ENCODE measurements at places on chromosomes 16 and 17. TPM values are rescaled to one million over a fixed set of nuclear protein-coding genes. Genes with fewer than 3 reads are reported as not detected.
A peak's percentile ranks its signal among the peaks of the same experiment; 100 is the strongest.

DNA sequence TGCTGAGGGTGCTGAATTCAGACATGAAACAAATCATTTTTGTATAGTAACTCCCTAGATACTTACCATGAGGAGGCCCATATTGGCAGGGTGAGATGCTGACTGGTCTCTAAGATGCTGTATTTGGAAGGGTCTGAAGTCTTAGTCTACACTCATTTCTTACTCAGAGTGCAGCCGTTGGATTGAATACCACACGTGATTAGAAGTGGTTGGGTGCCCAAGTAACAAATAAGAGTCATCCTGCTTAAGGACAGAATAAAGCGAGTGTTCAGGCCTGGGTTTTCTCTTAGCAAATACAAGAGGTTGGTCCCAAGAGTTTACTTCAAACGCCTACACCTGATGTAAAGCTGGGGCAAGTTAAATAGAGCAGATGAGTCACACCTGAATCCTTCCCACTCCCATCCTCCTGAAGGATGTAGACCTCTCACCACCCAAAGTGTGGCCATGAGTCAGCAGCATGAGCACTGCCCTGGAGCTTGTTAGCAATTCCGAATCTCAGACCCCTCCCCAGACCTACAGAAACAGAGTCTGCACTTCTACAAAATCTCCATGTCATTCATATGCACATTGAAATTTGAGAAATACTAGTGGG, 284.6 kb upstream of the CDH5 start:
- DNase-seq: peak; percentile 34

DNA sequence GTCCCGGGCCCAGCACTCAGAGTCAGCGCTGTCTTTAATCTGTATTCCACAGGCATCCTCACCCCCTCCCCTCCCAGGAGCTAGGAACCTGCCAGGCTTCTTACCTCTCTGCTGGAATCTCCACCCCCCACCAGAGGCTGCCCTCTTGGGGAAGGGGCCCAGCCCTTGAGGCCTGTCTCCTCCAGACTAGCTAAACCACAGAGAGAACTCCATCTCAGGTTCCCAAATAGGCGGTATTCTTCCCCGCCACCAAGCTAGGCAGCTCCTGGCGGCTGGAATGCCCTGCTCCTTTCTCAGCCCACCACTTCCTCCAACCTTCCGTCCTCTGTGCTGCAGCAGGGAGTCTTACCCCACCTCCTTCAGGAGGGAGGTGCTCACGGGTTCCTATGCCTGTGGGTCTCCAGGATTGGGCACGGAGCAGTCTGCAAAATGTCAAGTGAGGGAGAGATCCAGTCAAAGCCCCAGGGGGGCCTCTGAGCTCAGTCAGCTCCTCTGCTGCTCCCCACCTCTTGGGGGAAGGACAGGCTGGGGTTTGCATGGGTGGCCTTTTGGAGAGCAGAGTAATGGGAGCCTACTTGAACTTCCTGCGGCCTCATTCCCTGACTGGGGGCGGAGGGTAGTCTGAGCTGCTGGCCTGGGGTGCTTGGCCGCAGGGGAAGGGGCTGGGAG, 55.7 kb downstream of the SREBF1 start:
- DNase-seq: peak; percentile 39

GRCh38 chr16:1950047-1950446, 4.4 kb downstream of the RPL3L start:
- DNase-seq: no peak

DNA sequence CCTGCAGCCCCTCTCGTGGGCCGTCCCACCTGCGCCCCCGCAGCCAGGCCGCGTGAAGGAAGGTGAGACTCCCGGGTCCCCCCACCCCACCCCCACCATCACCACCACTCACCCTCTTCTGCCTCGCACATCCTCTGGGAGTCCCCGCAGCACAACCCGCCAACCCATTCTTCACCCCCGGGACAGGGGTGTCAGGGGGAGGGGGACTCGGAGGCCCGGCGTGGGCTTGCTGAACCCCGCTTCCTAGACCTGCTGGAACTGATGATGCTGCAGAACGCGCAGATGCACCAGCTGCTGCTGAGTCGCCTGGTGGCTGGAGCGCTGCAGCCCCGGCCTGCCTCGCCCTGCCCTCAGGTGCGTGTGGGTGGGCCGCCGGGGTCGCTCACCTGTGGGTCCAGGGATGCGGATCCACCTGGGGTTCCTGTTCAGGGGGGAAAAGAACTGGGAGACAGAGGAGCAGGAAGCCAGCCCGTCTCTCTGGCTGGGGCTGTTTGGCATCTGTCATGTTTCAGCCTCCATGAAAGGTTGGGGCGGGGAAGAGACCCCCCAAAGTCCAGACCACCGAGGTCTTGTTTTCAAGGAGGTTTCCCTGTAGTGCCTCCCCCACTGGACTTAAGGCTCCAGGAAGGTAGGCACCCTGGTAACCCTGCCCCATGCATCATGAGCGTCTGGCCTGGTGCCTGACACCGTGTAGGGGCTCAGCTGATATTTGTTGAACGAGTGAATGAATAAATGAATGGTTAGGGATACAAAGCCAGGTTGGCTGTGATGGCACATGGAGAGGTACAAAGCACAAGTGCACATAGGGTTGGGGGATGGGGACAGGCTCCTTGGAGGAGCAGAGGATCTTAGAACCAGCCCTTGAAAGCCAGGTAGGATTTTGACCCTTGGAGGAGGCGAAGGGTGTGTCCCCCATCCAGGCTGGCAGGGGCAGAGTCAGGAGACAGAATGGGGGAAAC, 849 bp downstream of the PRR29 start:
- no peak for DNase-seq

DNA sequence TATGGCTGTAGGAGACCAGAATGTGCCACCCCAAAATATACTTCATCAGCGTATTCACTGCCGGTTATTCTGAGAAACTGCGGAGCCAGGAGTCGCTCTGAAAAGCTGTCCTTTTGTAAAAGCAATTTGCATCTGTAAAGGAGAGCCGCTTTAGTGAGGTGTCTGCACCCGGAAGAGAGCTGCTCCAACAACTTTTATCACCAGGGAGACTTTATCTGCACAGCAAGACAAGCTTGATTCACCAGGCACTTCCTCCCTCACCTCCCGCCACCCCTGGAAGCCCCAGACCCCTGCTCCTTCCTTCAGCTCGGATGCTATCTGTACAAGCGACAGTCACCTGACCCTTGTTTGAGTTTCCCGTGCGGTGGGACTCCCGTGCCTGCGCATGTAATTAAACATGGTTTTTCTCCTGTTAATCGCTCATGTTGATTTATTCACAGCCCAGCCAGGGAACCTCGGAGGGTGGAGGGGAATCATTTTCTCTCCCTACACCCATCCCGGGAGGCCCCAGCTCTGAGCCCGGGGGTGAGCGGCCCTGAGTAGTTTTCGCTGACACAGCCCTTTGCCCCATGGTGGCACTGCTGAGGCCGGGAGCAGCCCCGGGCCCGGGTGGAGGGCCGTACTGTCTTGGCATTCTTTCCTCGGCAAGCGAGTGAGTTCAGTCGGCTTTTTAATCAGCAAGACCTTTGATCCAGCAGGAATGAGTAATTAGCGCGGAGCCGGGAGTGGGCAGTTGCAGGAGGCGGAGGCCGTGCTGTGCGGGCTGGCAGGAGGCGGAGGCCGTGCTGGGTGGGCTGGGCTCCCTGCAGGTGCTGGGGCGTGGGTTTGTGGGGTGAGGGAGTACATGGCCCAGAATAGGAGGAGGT, 222.7 kb upstream of the CIBAR2 start:
- no peak for DNase-seq

GRCh38 chr17:37683454-37683984, 40.3 kb upstream of the DDX52 start:
- DNase-seq: no peak

DNA sequence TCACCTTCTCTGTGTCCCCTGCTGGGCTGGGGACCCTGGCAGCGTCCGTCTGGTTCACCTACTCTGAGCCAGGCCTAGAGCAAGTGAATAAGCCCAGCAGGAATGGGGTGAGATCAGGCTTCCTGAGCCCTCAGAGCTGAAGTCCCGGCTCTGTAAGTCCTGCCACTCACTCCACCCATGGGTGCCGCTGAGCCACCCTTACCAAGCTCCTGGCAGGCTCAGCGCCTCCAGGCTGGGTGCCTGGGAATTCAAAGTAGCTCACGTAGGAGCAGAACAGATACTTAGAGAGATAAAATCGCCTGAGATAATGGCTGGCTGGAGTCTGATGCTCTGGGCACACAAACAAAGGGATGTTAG, 9.8 kb upstream of the LASP1NB start:
- no peak for DNase-seq

- no peak for DNase-seq
Observed at GRCh38 chr17:2374549-2375285, 26.1 kb downstream of the MNT start.

DNA sequence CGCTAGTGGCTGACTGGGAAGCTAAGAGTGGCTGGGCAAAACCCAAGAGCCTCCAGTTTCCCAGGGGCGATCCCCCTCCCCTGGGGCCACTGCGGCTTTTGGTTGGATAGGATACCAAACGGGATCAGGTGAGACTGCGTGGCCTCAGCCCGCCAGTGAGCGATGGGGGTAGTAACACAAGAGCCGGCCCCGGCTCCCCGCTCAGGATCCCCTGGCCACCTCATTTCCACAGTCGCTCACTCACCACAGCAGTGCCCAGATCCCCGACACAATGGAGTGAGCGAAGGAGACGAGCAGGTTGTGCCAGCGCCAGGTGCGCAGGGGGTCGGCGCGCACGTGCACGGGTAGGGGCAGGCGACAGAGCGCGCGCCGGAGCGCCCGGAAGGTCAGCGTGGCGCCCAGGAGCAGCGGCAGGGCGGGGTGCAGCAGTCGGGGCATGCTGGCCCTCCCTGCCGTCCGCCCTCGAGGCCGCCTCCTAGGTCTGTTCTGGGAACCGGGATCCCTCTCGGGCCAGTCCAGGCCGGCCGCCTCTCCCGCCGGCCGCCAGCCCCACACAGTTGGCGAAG, 290 bp downstream of the TLCD1 start:
- DNase-seq: no peak

The MT1G gene
- total RNA-seq: 14.8 TPM

DNA sequence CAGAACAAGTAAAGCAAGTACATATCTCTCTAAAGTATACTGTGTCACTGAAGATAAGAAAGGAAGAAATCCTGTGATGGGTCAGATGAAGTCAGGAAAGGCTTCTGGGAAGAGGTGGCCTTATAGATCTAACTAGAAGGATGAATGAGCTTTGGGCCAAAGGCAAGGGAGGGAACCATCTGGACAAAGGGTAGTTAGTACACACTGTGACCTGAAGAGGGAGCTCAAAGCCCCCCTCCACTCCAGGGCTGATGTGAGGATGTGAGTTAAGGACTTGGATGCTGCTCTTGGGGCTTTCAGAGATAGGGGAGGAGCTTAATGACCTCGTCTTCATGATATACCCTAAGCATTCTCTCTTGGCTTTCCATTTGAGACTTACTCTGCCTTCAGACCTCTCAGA, 185.3 kb upstream of the CACNG3 start:
- DNase-seq: no peak

The GAST gene
- total RNA-seq: not detected

- DNase-seq: no peak
Observed at GRCh38 chr17:82000803-82001570, 21.7 kb downstream of the CENPX start.

DNA sequence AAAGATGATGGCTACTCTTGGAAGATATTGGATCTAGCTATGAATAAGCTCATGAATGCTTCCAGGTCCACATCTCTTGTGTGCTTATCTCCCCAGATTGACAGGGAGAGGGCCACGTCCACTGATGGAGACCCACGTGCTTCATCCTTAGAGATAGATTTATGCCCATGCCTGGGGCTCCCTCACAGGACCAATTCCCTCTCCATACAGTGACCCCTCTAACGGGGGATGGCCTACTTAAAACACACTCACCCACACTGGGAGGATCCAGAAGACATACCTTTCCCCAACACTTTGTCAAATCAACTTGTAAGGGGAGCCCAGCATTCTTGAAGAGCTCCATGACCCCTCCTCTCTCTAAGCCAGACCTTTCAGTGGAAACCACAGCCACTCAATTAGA, 169.7 kb upstream of the CDH5 start:
- DNase-seq: no peak

The CES3 gene
- total RNA-seq: not detected

GRCh38 chr16:2047330-2048115, at the start of the genes NTHL1 and TSC2:
Gene NTHL1, minus strand, starts transcription at chr16:2047834. Its CDS starts 11 bp downstream, at chr16:2047823.
Gene TSC2, plus strand, starts transcription at chr16:2047985. Its CDS starts 631 bp downstream, at chr16:2048616.
- peak; percentile 86 for DNase-seq

DNA sequence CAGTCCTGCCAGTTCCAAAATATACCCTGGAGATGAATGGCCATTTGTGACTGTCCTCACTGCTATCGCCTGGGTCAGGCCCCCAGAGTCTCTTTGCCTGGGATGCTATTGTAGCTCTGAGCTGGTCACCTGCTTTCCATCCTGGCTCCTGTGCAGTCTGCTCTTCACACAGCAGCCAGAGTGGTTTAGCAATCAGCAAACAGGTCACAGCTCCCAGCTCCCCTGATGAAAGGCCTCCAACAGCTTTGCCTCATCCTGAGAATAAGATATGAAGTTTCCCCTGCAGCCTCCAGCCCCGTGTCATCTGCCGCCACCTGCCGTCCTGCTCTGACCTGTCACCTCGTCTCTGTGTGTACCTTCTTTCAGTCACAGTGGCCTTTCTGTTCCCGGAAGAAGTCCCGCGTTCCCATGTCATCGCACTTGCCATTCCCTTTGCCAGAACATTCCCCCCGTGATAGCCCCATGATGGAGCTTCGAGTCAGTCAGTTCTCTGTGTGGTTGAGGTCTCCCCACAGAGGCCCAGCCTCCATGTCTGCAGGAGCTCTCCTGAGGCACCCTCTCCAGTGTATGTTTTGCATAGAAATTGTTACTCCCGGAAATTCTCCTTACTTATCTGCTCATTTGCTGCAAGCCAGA, 281.5 kb downstream of the SNX29 start:
- no peak for DNase-seq

The OR1A1 gene
- total RNA-seq: not detected

The KRT39 gene
- not detected for total RNA-seq

GRCh38 chr16:4616047-4616811, 1.5 kb upstream of the UBALD1 start:
- peak; percentile 99 for DNase-seq

The KLHL10 gene
- not detected for total RNA-seq

GRCh38 chr17:6435968-6436367, 1.0 kb upstream of the AIPL1 start:
- DNase-seq: no peak

GRCh38 chr17:65323049-65323448, 185.9 kb downstream of the RGS9 start:
- no peak for DNase-seq

DNA sequence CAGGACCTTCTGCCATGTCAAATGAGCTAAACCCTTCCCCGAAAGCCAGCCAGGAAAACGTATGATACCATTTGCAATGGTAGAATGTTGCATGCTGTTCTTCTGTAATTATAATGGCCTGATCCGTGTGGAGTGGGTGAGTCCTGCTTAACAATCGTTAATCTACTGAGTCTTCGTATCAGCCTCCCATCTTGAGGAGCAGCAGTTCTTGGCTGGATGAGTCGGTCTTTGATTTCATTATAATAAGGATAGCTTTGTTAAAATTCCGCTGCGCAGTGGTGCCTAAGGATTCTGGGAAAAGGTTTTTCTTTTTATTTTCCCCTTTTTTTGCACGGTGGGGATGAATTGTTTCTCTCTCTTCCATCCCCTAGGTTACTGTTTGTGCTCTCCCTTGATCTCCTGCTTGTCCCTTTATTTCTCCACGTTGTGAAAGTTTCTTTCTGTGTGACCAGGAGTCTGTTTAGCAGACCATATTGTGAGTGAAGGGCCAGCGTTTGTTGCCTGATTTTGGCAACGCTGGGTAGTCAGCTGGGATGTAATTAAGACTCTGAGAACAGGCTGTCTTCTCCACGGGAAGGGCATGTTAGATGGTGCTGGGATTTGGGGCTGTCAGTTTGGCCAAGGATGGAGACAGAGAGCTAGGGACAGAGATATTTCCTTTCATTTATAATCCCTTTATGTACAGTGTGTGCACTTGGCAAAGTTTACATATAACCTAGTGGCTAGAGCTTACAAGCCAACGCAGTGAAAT, 263.0 kb downstream of the FTO start:
- no peak for DNase-seq

Data from kidney epithelial cell (primary cell).